Left kidney (tissue), 8 donors: ENCODE measurements at places on chromosomes 12 and 14.

DNA sequence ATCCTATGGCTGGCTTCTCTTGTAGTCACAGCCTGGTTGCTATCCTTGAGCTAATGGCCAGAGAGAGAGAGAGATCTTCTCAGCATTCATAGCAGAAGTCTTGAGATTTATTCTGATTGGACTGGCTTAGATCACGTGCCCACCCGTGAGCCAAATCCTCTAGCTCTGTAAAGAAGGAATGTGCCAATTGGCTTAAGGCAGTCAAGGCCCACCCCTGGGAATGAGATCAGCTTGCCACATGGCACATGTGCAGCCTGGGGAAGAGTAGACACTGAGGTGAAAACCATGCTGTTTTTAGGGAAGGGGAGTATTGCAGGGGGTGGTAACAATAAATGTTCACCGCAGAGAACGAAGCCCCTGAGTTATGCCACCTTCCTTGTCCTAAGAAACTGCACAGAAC lies 36.3 kb downstream of the PLEKHG7 start:
- DNase-seq: no peak

DNA sequence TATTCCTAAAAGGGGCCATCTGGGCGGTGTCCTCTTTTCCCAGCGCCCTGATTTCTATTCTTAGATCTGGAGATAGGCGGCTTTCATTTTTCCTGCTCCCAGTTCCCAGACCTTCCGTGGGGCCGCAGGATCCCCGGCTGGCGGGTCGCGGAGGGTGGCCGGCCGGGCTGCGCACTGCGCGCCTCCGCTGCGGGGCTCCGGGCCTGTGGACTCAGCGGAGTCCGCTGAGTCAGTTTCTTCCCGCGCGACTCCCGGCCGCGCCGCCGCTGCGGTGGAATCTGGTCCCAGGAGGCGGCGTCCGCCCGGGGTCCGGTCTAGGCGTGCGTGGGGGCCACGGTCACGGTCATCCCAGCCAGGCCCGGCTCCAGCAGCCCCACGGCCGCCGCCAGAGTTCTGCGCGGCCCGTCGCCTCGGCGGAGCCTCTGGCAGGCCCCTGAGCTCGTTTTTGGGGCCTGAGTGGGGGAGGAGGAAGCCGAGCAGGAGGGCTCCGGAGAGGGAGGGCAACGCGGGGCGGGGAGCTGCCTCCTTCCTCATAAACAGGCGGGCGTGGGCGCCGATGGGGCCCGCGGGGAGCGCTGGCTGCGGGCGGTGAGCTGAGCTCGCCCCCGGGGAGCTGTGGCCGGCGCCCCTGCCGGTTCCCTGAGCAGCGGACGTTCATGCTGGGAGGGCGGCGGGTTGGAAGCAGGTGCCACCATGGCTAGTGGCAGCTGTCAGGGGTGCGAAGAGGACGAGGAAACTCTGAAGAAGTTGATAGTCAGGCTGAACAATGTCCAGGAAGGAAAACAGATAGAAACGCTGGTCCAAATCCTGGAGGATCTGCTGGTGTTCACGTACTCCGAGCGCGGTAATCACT lies at the start of gene LRRK2:
TSS of gene LRRK2 (plus strand) at position 559 of the 853 bp plus-strand sequence. CDS start at position 694, 135 bp downstream.
- peak; percentile 66 for DNase-seq

DNA sequence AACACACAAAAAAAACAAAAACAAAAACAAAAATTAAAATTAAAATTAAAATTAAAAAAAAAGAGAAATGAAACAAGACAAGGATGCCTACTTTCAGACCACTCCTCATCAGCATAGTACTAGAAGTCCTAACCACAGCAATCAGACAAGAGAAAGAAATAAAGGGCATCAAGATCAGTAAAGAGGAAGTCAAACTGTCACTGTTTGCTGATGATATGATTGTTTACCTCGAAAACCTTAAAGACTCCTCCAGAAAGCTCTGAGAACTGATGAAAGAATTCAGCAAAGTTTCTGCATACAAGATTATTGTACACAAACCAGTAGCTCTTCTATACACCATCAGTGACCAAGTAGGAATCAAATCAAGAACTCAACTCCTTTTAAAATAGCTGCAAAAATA lies 29.2 kb downstream of the ALG10 start:
- DNase-seq: no peak

DNA sequence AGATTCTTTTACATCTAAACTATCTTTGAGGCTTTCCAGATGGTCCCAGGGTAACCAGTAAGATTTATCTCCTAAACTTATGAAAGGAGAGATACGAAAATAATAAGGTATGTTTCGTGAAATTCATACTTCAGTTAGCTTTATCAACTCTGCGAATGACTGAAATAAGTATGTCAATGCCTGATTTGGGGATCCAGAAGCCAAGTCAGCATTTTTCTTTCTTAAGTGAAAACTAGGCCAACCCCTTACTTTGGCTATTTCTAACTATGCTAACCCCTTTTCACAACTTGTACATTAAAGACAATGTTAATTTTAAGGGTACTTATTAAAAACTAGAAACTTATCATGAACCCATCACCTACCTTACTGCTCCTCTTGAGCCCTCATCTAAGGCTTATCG lies 26.9 kb upstream of the NID2 start:
- no peak for DNase-seq

- no peak for DNase-seq
These were observed at the start of gene A2ML1 for GRCh38 chr12:8822298-8822697. TSS of gene A2ML1 (plus strand) at chr12:8822621. CDS start at chr12:8822652, 31 bp downstream.

GRCh38 chr12:109347589-109347988 lies at the start of gene MYO1H:
TSS of gene MYO1H (plus strand) at chr12:109347900. CDS start at chr12:109347961, 61 bp downstream.
- no peak for DNase-seq

DNA sequence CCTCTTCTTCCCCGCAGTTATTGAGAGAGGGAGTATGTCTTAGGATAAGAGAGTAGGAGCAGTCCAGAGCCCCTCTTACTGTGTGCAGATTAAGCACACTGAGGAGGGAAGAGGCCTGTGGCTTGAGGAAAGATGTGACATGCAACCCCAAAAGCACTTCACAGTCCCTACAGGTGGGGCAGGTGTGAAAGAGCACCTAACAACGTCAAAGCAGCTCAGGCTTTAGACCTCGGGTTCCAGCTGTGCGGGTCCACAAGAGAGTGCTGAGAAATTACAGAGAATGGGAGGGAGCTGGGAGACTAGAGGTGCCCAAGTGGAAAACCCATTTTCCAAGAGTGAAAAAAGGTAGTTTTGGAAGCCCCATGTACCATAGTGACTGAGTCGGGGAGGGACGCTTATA lies 127.6 kb downstream of the SLC25A47 start:
- DNase-seq: no peak

DNA sequence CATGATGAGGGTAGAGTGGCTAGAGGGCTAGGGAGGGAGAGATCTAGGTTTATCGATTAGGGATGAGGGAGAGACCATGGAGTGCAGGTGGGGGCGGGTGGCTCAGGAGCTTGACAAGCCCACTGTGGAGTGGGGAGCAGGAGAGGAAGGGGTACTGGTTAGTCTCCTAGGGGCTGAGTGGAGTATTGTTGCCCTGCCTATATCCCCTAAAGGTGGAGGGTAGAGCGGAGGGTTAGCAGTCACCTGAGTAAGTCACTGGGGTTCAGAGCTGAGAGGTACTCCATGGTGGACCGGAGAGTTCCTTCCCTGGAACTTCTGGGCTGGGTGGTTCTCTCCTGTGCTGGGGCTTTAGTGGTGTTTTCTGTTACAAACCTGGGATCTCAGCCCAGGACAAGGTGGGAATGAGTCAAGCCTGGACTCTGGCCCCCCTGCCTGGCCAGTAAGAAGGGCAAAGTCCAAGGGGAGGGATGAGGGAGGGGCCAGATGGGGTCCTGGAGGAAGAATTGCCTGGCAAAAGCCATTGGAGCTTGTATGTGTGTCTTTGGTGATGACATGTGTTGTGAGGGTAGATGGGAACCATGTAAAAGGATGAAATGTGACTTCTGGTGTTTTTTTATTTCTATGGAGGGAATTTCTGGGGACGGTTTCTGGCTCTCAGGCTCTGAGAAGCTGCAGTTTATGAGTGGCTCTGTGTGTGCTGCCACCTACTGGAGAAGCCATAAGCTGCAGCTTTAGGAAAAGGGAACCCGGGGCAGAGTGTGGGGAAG lies at the start of gene CIDEB:
TSS of gene CIDEB (minus strand) at position 403 of the 767 bp plus-strand sequence. CDS start at position 284, 119 bp downstream.
- DNase-seq: peak; percentile 50

DNA sequence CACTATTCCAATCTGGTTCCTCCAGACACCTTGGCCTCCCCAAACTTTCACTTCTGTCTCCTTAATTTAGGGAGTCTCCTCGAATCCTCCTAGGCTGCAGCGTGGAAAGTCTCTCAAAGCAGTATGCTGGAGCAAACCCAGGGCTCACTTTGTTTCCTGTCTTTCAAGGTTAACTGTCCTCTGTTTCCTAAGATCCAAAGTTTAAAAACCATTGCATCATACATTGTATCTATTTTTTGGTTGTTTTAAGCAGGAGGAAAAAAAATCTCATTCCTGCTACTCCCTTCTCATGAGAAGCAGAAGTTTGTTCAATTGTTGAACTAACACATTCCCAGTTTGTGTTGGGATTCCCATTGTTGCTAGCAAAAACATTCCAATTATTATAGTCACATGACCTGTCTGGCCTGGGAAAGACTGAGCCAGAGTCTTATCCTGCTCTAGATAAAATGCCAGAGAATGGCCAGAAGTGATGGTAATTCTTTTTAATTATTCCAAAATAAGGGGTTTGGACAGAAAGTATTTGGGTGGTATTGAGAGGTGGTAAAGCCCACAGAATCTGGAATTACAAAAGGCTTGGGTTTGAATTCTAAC lies 67.3 kb downstream of the HSPB8 start:
- DNase-seq: no peak

DNA sequence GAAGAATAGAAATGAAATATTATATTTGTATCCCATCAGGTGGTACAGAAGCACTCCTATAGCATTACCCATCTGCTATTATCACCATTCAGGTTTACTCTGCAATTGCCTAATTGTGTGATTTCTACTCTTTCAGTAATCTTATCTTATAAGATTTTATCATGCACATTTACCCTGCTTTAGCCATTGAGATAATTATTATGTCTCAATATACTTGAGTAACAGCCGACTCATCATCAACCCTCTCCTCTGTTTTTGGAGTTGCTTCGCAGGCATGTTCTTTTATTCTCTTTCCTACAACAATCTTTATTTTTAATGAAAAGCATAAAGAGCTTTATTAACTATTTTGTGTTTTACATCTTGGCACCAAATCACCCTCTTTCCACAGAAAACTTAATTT lies 419.9 kb downstream of the LRIG3 start:
- DNase-seq: no peak

DNA sequence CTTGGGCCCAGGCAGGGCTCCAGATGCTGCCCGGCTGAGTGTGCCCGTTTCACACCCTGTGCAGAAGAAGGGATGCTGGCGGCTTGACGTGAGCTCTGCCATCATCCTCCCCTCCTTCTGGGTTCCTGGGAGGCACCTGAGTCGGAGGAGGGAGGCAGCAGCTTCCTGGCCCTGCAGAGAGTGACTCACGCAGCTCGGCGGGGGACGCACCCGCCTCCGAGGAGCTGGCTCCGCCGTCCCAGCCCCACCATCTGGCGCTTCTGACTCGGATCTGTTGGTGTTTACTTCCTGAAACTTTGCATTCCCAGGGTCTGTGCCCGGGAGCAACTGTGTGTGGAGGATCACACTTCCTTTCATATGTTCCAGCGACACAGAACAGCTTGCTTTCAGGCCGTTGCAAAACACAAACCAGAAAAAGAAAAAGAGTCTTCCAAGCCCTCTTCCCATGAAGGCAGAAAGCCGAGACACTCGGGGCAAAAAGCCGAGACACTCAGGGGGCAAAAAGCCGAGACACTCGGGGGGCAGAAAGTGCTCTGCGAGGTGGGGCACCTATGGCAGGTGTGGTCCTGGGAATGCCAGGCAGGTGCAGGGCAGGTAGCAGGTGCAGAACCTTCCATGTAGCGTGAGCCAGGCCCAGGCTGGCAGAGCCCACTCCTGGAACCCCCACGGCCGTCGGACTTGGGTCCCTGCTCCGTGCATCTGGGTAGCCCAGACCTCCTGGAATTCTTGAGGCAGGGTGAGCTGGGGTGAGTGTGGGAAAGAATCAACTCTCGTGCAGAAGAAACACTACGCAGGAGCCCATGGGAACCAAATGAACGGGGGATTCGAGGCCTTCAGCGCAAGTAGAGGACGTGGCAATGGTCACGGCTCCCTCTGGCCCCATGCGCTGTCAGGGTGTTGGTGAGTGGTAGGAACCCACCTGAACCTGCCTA lies 27.6 kb upstream of the GALNT9 start:
- peak; percentile 69 for DNase-seq
